ENCODE measurements at places on chromosomes 7 and 10.

GRCh38 chr10:59464483-59464882 lies 102.1 kb upstream of the FAM13C start:
- DNase-seq: no peak

DNA sequence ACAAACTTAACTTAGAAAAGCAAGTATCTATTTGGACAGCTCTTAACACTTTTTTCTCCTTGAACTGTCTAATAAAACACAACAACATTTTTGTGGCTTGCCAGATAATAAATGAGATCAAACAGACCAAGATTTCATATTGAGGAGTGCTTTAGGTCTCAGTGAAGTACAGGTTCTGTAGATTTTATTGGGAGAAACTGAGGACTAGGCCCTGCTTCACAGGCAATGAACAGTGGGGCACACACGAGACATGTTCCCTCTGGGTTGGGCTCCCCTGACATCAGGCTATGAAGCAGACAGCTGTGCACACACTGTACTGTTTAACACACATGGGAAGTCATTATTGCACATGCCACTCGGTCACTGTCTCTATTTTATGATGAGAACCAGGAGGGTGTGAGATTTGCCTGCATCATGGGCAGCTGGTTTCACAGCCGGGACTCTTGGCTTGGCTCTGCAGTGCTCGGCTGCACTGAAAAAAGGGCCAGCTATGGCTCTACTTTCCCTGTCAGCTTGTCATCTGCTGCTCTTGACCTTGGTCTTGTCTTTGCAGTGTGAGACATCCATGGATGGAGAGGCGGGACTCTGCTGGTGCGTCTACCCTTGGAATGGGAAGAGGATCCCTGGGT lies 4.2 kb downstream of the IGFBP1 start:
- DNase-seq: no peak

DNA sequence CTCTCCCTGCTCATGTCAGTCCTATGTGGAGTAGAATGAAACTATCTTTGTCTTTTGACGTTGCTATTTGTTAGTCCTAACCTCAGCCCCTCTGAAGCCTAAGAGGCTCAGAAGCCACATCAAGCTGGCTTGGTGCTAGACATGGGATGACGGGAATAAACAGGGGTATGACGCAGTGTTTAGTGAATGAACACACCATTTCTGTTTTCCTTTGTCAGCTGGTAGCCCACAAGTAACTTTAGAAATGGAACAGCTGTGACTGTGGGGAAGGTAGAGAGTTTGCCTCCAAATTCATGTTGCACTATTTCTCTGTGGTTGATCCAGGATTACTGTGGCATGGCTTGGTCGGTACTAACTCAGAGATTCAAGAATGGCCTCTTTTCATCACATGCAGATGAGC lies 31.3 kb downstream of the COX15 start:
- no peak for DNase-seq

GRCh38 chr10:44416936-44417335 lies 32.0 kb upstream of the CXCL12 start:
- DNase-seq: no peak

DNA sequence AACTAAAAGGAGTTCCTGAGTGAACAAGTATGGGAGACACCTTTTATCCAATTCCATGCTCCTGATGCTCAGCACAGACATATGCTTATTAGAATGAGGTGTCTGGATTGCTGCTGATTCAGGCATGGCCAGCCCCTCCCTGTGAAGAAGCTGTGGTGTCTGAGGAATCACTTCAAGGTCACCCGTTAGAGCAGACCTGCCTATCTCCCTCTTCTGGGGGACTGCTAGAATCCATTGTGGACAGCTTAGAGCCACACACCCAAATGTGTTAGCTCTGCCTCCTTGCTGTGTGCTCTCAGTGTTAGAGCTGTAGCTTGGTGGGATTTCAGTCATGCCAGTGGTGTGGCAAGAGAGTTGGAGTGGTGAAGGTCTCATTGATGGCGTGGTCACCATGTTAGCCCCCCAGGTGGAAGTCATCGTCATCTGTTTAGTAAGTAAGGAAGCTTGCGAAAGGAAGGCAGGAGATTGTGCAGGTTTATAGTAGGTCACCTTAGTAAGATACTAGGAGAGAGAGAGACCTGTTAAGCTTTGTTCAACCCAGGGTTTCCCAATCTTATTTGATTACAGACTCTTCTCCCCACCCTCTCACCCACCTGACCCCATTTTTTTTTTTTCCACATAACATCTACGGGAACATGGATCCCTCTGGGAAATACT lies 12.8 kb downstream of the PRXL2A start:
- DNase-seq: no peak

DNA sequence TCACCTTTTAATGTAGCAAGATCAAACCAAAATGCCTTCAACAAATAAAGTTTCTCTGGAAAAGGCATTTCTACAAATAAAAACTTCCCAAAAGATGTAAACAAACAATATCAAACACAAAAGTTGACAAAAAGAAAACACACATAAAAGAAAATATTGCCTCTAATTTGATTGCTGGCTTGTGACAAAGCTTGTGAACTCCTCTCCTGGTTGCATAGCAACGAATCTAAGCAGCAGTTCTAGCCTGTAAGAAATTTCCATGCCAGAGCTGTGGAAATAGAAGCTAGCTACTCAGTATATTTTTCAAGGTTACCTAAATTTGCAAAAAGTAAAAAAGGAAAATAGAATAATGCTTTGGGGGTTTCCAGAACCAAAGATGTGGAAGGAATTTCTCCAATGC lies 173.9 kb upstream of the CDK1 start:
- DNase-seq: no peak

DNA sequence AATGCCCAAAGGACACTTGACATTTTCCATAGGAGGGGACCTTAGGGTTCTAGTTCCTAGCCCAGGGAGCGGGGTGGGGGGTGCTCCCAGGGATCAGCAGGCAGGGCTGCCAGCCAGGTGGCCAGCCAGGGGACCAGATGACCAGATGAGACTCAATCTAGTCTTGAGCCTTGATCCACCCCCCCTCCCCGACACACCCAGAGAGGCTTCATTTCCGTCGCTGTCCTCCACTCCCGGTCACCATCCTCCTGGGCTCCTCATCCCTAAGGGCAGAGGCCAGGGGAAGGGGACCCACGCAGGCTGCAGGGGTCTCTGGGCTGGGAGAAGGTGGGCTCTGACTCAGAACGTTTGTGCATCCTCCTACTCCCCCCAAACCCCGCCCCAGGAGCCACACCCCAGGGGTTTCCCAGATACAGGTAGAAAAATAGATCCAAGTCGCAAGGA lies 1.0 kb downstream of the STX1A start:
- DNase-seq: no peak

- no peak for DNase-seq
These were observed 4.7 kb downstream of the ZNF273 start for GRCh38 chr7:64907641-64908326.

DNA sequence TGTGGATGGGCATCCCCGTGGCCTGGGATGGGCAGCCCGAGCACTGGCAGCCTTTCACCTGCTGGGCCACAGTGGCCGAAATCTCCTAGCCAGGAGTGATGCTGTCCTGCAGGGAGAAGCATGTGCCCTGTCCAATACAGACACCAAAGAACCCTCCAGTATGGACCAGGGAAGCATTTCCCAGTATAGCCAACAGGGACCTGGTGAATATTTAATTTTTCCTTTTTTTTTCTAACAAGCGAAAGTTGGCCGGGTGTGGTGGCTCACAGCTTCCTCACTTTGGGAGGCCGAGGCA lies 11.0 kb downstream of the IMPDH1 start:
- no peak for DNase-seq

DNA sequence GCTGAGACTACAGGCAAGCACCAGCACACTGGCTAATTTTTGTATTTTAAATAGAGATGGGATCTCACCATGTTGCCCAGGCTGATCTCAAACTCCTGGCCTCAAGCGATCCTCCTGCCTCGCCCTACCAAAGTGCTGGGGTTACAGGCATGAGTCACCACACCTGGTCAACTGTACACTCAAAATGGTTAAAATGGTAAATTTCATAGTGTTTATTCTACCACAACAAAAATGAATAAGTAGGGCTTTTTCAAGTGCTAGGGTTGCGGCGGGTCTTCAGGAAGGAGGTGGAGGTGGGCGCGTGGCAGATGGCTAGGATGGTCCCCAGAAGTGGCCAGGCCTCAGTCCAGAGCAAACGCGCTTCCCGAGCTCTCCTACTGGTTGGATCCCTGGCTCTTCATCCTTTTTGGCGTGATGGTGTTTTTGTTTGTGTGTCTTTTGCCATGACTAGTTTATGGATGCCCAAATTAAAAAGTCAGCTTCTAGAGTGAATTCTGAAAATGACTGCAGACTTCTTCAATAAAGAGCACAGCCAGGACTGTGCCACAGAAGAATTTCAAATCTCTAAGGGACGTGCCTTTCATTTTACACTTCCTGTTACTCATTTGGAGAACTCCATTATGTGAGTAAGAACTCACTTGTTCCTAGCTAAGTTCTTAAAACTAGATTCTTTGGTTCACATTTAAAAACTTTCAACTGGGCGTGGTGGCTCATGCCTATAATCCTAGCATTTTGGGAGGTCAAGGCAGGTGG lies 73.9 kb downstream of the TMEM130 start:
- no peak for DNase-seq

GRCh38 chr10:24871011-24871935 lies 81.1 kb downstream of the PRTFDC1 start:
- no peak for DNase-seq

GRCh38 chr7:116339564-116339963 lies 129.2 kb downstream of the TES start:
- DNase-seq: no peak

GRCh38 chr7:101315336-101315735 lies 6.3 kb downstream of the IFT22 start:
- DNase-seq: no peak

DNA sequence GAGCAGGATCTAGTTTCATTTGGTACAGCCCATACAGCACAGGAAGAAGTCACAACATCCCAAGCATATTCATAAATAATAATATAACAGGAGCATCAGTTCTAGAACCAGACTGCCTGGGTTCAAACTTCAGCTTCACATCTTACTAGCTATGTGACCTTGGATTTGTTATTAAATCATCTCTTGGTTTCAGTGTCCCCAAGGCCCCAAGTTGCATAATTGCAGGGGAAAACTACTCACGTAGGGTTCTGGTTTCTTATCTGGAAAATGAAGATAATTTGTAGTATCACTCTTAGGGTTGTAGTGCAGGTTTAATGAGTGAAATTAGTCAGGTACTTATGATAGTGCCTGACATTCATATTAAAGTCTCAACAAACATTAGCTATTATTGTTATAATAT lies 5.5 kb upstream of the IQUB start:
- no peak for DNase-seq

- no peak for DNase-seq
These were observed 15.3 kb downstream of the LIPA start for GRCh38 chr10:89236226-89236797.

- DNase-seq: no peak
These were observed 64.4 kb downstream of the LHPP start for GRCh38 chr10:124525751-124526600.
